ENCODE measurements at places on chromosomes 6 and 20. TPM values are rescaled to one million over a fixed set of nuclear protein-coding genes. Genes with fewer than 3 reads are reported as not detected.

DNA sequence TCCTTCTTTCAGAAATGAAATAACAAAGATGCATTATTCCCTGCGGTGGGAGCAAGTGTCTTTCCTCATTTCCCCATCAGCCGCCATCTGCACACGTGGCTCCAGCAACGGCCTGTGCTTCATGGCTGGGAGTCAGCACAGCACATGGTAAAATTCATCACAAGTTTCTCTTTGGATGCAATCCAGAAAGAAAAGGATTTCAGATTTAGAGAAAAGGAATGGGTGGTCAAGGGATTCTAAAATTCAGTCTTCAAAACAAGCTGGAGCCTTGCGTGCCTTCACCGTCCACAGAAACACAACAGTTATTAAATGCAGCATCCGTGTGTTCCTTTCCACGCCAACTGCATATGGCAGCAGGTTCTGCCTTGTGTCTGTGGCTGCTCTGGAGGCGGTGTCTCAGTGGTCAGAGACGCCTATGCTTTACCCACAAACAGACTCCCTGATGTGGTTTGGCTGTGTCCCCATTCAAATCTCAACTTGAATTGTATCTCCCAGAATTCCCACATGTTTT, 107.6 kb downstream of the THBS2 start:
- DNase-seq: no peak

DNA sequence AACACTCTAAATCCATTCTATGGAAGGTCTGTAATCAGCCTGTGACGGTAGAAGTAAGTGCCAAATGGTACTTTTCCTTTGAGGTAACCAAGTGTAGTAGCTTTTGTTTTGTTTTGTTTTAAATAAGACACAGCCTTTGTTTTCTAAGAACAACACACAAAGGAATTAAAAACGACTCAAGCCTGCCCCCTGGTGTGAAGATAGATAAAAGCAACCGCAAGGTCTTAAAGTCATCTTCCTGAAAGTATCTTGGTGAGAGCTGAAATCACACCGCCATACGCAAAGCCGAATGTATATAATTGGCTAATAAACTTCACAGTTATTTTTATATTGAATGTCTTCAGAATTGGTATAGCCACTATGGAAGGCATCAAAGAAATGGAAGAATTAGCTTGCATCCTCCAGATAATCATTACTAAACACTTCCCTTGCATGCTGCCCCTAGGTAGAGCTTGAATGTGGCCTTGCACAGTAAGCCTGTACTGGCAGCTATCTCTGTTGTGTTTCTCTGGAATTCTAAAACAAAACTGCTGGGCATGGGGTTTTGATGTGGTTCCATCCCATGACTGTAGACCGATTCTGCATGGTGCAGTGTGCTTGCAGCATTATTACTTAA, 95.6 kb downstream of the LAMP5 start:
- peak; percentile 71 for DNase-seq

DNA sequence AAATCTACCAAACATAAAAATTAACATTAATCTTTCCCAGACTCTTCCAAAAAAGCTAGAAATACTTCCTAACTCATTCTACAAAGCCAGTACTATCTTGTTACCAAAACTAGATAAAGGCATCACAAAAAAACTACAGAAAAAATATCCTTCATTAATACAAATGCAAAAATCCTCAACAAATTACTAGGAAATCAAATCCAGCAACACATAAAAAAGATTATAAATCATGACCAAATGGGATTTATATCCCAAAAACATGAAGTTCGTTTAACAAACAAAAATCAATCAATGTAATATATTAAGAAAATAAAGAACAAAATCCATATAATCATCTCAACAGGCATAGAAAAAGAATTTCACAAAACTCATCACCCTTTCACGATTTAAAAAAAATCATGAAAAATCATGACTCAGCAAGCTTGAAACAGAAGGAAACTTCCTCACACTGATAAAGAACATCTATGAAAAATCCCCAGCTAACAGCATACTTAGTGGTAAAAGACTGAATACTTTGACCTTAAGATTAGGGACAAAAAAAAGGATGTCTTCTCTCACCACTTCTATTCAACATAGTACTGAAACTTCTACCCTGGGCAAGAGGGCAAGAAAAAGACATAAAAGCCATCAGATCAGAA, 43.2 kb downstream of the RANBP9 start:
- DNase-seq: no peak

Gene MOXD1
- total RNA-seq: not detected

DNA sequence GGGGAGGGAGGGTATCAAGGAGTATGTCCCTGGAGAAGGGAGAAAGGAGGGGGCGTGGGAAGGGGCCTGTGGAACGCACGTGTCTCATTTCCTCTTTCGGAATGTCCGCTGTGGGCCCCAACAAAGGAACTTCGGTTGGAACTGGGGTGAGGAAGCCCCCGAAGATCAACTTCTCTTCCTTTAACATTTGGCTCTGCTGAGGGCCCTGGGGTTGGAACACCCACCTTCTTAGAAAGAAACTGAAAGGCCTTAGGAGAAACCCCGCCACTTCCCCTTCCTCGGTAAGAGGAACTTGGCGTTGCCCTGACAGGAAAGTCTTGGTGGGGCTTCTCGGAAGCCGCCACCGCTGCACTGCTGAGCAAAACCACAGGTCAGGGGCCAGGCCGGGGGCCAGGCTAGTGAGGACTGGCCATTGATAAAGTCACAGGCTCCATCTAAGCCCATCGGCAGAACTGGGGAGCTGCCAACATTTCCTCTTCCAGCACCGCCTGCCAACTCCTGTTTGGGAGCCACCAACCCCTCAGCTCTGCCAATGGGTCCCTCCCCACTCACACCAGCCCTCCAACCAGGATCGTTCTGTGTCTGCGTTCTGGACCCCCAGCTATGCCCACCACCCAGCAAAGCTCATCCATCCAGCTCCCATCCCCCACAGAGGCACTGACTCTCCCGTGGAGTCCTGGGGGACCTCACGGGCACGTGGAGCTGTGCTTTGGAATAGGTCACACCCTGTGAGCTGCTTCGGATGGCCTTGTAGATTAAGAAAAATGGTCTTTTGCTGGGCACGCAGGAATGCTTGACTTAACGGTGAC, 44.8 kb downstream of the FGD2 start:
- peak; percentile 77 for DNase-seq

Gene GRM1
- 0.16 TPM for total RNA-seq

Gene DZANK1
- 1.2 TPM for total RNA-seq

DNA sequence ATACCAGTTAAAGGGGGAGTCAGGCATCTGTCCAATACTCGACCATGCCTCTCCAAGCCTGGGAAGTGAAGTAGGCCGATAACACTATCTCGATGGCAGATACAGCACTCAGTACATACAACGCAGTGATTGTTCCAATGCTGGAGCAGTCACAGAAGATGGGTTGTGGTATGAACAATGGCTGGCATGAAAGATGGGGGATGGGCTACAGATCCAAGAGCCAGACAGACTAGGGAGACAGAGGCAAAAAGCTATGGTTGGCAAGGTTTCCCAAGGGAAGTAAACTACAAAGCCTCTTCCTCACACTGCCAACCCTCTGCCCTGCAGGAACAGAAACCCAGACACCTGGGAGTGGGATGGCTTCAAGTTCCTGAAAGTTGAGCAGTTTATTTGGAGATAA, 19.2 kb downstream of the FKBP1A start:
- no peak for DNase-seq

DNA sequence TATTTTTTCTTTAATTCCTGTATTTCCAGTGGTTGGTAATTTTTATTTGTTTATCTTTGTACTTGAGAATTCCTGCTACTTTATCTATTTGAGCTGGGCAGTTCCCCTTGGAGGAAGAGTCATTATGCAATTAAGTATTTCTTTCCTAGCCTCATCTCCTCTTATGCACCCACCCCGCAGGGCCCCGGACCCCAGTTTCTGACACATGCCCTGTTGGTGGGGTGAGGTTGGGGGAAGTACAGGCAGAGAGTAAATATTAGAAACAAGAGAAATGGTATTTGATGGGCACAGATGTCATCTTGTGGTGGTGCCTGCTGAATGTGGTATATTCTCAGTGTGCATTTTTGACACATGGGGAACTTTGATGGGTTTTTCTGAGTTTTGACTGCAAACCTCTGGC, 602.7 kb upstream of the NOX3 start:
- DNase-seq: no peak

- DNase-seq: no peak
Measured at GRCh38 chr6:133761706-133762105, 127.2 kb upstream of the TCF21 start.

Gene HTR1E
- total RNA-seq: not detected

- no peak for DNase-seq
Measured at GRCh38 chr6:16721977-16722376, 39.3 kb downstream of the ATXN1 start.

GRCh38 chr6:14035071-14035847, 82.3 kb upstream of the CD83 start:
- no peak for DNase-seq

DNA sequence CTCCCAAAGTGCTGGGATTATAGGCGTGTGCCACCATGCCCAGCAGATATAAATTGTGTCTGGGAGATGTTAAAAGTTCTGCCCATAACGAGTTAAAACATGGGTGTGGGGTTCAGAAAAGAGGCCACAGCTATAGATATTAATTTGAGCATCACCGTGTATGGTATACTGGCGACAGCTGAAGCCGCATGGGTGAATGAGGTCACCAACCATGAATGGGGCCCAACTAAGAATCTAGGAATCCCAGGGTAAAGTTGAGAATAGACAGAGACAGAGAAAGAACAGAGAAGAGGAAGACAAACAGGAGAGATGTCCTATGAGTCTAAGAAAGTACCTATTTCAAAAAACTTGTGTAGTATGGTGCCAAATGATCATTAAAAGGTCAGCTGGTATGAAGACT, 50.9 kb downstream of the ILRUN start:
- no peak for DNase-seq
